NCI-H187 treated with DMSO at 0.1 percent for 48 hours (cell line): ENCODE measurements at places on chromosomes 2 and 18.

GRCh38 chr2:46202453-46202852 is 94.8 kb upstream of the EPAS1 start:
- DNase-seq, result no peak

DNA sequence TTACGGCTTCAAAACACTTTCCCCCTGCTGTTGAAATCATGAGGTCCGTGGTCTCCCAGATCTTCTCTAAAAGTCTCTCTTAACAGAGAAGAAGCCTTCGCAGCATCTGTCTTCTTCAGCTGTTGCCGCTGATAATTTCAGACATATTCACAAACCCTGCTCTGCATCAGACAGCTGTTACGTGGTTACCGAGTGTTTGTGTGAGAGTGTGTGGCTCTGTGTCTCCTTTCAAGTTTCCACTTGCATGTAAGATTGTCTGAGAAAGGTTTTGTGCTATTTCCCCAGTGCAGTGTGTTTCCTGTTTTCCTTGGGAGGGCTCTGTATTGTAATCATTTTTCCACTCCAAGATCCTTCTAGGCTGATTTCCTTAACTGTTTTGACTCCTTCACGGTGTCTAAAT is 32.8 kb downstream of the MAIP1 start:
- no peak for DNase-seq

DNA sequence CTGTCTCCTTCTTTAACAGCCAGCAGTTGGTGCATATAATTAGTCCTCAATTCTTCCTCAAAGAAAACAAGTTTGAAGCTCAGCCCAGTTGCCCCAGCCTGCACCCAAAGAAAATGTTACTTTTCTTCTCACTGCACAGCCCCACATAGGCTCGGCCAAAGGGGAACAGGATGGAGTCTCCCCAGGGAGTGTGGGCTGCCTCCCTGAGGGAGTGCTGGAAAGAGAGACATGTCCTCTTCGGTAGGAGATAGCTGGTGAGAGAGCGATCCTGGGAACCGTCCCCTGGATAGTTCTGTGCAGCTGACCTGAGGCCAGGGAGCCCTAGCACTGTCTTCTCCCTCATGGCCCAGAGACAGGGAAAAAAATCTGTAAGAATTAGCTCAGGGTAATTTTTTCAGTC is 37.9 kb upstream of the CD207 start:
- no peak for DNase-seq

- no peak for DNase-seq
Measured at GRCh38 chr2:231709981-231710798, 1.9 kb downstream of the PTMA start.

- DNase-seq, result no peak
Measured at GRCh38 chr2:203061346-203061745, 46.7 kb downstream of the NBEAL1 start.

- DNase-seq, result no peak
Measured at GRCh38 chr2:85110991-85111560, 22.1 kb upstream of the TCF7L1 start.

DNA sequence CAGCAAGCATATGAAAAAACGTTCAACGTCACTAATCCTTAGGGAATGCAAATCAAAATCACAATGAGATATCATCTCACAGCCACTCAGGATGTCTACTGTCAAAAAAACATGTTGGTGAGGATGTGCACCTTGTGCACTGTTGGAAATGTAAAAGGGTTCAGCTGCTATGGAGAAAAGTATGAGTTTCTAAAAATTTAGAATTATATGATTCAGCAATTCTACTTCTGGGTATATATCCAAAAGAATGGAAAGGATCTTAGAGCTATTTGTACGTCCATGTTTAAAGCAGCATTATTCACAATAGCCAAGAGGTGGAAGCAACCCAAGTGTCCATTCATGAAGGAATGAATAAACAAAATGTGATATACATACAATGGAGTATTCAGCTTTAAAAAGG is 50.0 kb downstream of the CFAP210 start:
- no peak for DNase-seq

DNA sequence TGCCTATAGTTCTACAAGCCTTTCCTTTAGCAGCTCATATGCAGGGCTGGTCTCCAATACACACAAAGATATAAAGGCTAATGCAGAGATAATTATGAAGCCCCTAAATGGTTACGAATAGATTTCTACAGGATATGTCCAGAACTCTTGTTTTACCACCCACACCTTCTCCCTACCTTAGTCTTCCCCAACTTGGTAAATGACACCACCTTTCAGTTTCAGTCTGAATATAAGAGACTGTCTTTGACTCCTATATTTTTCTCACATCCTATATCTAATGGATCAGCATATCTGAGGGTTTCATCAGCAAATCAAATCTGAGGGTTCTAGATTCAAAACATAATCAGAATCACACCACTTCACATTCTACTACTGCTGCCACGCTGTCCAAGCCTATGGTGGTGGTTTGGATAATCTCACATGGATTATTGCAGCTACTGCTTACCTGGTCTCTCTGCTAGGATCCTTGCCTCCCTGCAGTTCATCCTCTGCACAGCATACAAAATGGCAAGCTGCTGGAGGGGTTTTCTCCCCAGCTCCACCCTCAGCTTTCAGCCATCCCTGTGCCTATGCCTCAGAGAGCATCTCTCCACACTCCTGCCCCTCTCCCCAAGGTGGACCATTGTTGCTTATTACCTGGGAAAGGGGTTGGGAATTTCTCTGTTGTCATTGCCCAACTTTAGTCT is 178.0 kb upstream of the SPOPL start:
- no peak for DNase-seq

GRCh38 chr18:76463358-76463757 is 31.7 kb downstream of the ZNF516 start:
- no peak for DNase-seq

DNA sequence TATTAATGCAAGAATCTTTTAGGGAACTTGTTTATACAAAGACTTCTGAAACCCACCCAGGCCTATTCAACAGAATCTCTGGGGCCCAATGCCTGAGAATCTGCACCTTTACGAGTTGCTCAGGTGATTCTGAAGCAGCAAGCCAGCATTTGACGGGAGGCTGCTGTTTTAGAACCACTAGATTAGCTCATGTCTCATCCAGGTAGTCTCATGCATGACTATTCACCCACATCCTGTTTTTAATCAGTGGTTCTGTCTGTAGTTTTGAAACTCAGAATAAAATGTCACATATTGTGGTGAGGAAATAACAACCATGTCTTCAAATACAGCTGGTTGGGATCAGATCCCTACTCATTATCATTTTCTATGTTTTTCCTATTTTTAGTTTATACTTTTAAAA is 39.5 kb downstream of the CYTIP start:
- DNase-seq, result no peak

GRCh38 chr2:138708682-138709241 is 71.4 kb downstream of the NXPH2 start:
- DNase-seq, result no peak

GRCh38 chr18:57981308-57982028 is 62.6 kb upstream of the NEDD4L start:
- DNase-seq, result no peak

DNA sequence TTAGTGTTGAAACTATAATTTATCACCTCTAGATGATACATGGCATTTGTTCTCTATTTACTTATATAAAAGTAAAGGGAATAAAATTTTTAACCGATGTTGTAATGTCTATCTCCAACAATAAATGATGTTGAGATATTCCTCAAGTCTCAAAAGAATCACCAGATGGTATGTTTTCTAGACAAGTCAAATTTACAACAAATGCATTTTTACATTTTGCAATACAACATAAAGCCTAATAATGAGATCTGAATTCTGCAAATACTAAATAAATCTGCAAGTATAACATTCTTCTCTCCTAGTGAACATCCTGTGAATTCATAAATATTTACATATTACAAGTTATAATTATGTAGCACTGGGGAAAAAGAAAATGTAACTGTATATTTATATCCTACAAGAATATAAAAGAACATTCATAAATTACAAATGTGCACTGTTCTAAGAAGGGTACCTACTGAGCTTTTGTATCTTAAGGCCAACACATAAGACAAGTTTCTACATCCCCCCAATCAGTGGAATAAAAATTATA is 1504.4 kb upstream of the ZEB2 start:
- no peak for DNase-seq

GRCh38 chr2:67130531-67131256 is 266.4 kb upstream of the ETAA1 start:
- DNase-seq, result no peak

- no peak for DNase-seq
Measured at GRCh38 chr2:26978061-26978596, 7.7 kb downstream of the MAPRE3 start.

DNA sequence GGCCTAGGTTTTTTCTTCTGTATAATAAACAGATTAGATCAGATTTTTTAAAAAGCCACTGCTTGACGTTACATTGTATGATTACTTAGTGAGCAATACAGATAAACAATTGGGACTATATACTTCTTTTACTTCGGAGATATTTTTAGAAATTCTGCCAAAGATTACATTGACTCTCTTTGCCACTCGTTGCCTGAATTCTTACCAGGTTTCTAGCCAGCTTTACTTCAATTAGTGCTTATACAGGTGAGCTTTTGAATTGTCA is 156.6 kb downstream of the HAUS1 start:
- no peak for DNase-seq

DNA sequence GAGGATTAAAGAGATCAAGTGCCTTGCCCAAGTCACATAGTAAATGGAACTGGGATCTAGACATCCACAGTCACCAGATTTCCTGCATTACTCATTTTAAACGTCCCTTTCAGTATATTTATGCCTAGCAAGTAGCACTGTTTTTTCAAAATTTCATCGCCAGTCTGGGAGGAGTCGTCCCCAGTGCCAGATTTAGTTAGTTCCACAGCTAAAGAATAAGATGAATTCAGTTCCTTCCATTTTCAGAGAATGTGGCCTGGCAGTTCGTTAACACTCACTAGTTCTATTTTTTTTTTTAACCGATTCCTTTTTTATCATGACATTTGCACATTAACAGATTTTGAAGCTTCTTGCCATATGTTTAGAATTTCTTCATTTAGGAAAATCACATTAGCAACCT is 11.2 kb downstream of the GRP start:
- no peak for DNase-seq
